Endothelial cell (in vitro differentiated cells): ENCODE measurements at places on chromosomes 11 and 22. TPM values are rescaled to one million over a fixed set of nuclear protein-coding genes. Genes with fewer than 3 reads are reported as not detected.

GRCh38 chr22:37020192-37020479 is 594 bp downstream of the MPST start:
- no peak for DNase-seq

GRCh38 chr22:20653012-20653794 is 120.7 kb upstream of the SERPIND1 start:
- no peak for DNase-seq

GRCh38 chr11:114073007-114073827 is 13.7 kb downstream of the ZBTB16 start:
- no peak for DNase-seq

DNA sequence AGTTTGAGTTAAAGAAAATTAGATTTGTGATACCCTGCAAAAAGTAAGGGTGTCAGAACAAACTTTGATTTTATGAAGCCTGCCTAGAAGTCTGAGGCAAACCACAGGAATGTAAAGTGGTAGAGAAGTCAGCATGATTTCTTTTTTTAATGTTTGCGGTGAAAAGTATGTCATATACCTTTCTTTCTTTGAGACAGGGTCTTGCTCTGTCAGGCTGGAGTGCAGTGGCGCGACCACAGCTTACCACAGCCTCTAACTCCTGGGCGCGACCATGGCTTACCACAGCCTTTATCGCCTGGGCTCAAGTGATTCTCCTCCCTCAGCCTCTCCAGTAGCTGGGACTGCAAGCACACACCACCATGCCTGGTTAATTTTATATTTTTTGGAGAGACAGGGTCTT is 4.7 kb downstream of the API5 start:
- DNase-seq, result no peak

DNA sequence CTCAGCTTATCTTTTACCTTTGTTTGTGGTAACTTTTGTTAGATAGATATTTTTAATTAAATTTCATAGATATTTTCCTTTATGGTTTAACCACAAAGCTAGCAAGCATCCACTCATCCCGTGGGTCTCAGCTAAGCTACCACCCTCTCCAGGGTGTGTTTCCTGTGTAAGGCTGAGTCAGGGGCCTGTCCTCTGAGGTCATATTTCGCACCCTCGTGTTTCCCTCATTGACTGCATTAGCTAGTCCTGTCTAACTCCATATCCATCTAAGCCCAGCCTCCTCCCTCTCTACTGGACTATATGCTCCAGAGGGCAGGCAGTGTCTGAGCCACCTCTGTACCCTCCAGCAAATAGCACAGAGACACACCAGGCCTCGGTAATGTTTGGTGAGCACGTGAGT is 16.7 kb downstream of the XRRA1 start:
- no peak for DNase-seq

DNA sequence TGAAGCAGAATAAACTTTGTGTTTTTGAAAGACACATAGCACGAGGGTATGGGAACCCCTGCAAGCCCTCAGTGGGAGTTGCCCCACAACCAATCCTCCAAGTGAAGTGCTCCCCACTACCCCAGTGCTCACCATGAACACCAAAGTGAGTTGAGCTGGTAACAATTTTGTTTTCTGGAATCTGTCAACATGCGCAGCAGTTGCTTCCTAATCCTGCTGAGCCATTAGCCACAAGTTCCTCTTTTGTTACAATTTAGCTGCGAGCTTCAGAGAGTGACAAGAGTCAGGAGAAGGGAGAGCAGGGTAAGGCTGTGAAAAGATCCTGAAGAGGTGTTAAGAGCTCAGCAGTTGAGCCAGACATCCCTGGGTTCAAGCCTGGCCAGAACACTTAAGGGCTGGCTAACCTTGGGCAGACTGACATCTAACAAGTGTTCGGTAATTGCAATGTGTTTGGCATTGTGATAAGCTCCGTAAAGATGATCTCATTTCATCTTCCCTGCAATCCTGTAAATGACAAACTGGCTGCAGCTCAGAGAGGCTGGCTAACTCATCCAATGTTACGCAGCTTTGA is 24.1 kb upstream of the ASPHD2 start:
- no peak for DNase-seq

DNA sequence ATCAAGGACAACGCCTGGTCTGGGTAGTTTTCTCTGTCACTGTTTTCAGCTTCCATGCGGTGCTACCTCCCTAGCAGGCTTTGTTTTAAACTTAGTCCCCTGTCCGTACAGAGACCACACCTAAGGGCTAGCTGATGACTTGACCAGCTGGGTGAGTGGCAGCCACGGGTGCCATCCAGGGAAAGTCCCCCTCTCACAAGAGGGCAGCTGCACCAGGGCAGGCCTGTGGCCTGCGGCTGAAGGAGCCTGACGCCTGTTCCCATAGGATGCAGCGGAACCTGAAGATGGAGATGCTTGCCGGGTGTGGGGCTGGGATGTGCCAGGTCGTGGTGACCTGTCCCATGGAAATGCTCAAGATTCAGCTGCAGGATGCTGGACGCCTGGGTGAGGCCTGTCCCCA is 19.9 kb downstream of the SLC25A18 start:
- DNase-seq, result no peak

SLC15A3 gene
- 0.62 TPM for total RNA-seq

PATE2 gene
- total RNA-seq, result not detected

OR8D1 gene
- total RNA-seq, result not detected

SSTR3 gene
- 0.13 TPM for total RNA-seq

CHID1 gene
- 69.3 TPM for total RNA-seq
